Osteoblast (primary cell): ENCODE measurements at places on chromosomes 5 and 9. TPM values are rescaled to one million over a fixed set of nuclear protein-coding genes. Genes with fewer than 3 reads are reported as not detected.

- no peak for DNase-seq
Observed at GRCh38 chr5:122656160-122656559, 118.7 kb upstream of the SNX2 start.

DNA sequence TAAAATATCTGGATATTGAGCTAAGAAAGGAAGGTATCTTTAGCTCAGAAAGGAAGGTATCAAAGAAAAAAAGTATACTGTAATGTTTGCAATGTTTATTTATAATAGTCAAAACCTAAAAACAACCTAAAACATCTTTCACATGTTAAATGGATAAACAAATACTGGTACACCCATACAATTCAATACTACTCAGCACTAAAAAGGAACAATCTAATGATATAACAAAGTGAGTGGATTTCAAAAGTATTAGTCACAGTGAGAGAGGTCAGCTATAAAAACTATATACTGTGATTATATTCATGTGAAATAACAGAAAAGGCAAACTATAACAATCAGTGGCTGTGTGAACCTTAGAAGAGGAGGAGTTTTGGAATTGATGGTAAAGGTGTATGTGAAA is 455.0 kb upstream of the FTMT start:
- no peak for DNase-seq

DNA sequence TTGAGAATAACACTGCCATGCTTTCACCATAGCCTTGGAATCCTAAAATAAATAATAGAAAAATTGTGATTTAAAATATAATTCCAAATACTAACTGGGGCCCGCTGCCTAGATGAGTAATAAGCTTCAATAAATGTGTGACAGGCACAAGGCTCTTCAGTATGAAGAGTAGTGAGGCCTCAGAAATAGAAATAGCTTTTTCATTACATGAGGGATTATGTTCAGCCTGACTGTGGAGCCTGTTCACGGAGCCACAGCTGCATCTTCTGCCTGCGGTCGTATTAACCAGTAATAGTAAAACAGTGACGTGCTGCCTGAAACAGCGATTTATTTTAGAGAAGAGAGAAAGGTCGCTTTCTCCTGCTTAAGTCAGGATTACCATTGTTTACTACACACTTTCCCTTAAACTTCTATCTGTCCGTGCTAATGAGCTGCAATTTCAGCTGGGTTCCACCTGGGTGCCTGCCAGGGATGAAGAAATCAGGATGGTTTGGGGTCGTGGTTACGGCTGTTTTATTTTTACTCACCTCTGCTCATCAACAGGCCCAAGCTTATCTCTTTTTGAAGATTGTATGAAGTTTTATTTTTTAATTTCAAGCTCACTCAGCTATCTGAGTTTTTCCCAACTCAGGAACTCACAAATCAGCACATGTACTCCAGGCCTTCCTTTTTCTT is 284.9 kb upstream of the WWC1 start:
- no peak for DNase-seq

Gene BSPRY
- total RNA-seq = not detected in 2 replicates

DNA sequence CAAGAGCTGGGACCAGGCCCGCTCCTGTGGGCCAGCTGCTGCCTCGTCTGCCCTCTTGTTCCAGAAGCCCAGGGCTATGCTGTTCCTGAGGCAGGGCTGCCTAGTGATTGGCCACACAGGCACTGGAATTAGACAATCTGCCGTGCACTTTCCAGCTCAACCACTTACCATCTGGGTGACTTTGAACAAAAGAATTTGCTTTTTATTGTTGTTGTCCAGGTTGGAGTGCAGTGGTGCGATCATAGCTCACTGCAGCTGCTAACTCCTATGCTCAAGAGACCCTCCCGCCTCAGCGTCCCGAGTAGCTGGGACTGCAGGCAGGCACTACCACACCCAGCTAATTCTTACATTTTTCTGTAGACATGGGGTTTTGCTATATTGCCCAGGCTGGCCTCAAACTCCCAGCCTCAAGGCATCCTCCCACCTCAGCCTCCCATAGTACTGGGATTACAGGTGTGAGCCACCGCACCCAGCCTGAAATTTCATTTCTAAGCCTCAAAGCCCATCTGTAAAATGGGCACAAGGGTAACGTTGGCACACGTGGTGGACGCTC is 1.2 kb upstream of the NEK6 start:
- DNase-seq = peak; percentile 93

Gene MEIKIN
- total RNA-seq = not detected in 2 replicates

DNA sequence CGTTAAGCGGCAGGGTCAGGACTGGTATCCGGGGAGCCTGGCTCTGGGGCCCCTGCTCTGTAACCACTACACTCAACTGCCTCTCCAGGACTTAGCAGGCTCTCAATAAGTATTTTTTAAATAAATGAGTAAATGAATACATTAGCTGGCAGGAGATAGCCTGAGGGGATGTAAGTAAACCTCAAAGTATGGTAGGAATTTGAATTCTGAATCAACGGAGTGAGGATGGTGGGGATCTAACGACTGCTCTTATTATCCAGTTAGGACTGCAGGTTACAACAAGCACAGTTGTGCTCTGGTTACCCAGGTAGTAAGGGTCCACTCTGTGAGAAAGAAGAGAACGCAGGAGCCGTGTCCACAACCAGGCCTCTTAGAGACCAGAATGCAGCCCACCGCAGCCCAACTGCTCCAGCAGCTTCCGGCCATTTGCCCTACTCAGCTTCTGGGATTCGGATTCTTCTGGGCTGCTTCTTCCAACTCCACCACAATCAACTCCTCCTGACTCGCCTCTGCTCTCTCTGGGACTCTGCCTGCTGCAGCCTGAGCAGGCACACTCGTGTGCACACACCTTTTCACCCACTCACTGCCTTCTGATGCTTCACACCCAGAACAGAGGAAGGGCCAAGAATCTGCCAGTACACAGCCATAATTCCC is 52.6 kb downstream of the MED27 start:
- DNase-seq = peak; percentile 90

- no peak for DNase-seq
Observed at GRCh38 chr9:94798708-94799107, 72.2 kb downstream of the AOPEP start.

DNA sequence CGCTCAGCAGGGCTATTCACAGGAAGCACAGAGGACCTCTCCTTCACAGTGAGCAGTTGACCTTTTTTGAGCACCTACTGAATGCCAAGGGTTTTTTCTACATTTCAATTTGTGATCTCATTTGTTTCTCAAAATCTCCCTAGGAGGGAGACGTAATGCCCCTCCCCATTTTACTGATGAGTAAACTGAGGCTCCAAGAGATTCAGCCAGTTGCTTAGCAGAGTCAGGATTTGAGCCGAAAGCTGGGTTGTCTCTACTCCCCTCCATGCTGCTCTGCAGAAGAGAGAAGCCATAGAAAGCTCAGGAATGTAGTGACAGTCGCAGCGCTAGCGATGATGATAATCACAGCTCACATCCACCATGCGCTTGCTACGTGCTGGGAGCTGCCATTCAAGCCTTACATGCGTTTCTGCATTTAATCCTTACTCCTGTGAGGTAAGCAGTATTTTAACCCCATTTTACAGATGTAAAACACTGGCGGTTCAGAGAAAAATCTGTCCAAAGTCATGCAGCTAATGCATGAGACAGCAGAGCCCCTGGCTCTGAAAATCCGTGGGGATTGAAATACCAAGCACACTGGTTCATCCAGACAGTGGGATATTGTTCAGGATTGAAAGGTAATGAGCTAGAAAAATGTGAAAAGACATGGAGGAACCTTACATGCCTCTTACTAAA is 33.8 kb downstream of the ERGIC1 start:
- no peak for DNase-seq

- peak; percentile 63 for DNase-seq
Observed at GRCh38 chr9:129494113-129494789, 126.7 kb downstream of the C9orf50 start.

GRCh38 chr5:177372034-177372896 is 12.0 kb upstream of the SLC34A1 start:
- DNase-seq = peak; percentile 58

DNA sequence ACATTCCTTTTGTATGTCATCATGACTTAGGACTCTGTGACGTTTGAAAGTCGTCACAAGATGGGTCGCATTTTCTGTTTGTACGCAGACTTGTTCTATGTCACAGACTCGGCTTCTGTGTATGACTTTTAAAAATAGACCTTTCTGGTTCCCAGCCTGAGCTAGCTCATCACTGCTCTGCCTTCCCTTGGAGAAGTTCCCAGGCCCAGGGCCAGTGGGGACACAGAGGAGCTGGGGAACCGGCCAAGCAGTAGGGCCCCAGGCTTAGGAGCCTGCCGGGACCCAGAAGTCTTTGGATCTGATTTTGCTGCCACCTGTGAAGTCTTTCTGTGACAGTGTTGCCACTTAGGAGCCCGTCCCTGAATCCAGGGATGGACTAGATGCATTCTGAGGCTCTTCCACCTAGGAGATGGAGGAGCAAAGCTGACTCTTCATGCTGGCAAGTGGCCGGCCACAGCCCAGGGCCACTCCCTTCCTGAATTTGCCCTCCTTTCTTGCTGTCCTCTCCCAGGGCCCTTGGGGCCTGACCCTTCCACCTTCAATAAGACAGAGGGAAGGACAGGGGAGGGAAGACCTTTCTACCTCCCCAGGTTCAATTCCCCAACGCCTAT is 18.1 kb upstream of the UBE2QL1 start:
- no peak for DNase-seq

DNA sequence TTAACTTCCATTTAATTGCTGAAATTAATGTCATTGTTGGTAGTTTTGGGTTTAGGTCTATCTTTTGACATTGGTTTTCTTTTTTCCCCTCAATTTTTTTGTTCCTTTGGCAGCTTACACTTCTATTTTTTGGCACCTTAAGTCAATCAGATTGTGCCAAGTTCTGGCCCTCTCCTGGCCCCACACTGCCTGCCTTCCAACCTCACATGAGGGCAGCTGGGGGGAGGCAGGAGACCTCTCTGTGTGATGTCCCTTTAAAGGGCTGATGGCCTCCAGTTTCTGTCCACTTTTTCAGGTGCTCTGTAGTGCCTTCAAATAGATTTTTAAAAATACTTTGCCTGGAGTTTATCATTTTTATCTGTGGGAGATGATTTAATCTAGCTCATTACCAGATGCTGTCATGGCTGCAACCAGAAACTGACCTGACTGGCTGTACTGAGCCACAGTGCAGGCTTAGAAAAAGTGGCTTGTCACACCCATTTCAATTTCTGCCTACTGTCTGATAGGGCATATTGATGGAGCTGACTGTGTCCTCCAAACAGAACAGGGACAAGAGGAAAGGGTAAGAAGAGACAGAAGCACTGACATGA is 196.6 kb downstream of the FANCC start:
- no peak for DNase-seq

DNA sequence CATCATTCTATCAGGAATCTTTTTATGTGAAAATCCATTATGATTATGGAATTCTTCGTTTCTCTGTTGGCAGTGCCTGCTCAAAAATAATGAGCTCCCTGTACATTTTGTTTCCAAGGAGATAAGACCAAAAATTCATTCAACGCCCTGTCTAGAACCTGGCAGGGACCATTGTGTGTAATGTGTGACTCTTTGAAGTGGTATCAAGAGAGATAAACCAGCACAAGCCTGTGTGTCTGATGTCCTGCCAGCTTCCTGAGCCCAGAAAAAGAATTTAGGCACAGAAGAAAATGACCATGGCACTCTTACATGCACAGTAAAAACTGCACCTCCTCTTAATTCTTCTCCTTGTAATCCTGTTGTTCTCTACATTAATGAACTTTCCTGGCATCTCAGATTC is 177.4 kb downstream of the SAXO1 start:
- DNase-seq = no peak

Gene EGR1
- total RNA-seq = 2.2 and 2.7 TPM in 2 replicates

DNA sequence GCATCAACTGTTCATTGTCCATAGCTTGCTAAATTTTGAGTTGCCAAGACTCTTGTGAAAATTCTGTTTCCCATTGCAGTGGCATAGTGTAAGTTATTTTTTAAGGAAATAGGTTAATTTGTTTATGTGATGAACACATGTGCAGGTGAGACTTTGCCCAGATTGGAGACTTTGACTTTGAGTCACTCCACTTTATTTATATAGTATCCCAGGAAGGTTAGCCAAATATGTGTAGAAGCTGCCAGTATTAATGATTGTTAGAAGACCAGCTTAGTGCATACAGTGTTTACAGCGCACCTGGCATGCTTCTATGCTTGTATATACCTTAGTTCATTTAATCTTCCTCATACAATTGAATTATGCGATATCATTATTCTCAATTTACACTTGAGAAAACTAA is 51.0 kb downstream of the MTAP start:
- no peak for DNase-seq

Gene DDX4
- total RNA-seq = under 0.01 TPM in 1 of 2 replicates, not detected in the other

GRCh38 chr9:102456562-102456961 is 538.6 kb upstream of the CYLC2 start:
- no peak for DNase-seq

Gene TPPP
- total RNA-seq = not detected in 2 replicates

DNA sequence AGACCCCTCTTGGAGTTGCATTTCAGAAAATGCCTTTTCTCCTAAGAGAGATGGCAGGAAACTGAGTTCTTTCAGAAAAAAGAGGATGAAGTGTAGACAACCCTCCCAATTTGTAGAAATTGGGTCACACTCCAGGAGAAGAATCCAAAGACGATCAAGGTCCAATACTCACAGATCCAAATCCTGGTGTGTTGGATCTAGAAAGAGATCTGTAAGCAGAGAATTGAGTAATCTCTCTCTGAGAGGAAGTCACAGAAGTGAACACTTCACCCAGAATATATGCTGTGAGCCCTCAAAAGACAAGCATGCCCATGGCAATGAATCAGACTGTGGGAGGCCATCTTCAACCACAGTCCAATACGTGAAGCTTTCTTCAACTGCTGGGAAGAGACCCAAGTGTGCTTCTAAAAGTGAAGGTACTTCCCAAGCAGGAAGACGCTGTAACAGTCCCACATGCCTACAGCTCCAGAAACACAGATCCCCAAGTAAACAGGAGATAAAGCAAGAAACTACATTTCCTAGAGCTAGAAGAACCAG is 182.7 kb downstream of the SMC2 start:
- no peak for DNase-seq

- no peak for DNase-seq
Observed at GRCh38 chr5:11946317-11946716, 42.1 kb upstream of the CTNND2 start.

DNA sequence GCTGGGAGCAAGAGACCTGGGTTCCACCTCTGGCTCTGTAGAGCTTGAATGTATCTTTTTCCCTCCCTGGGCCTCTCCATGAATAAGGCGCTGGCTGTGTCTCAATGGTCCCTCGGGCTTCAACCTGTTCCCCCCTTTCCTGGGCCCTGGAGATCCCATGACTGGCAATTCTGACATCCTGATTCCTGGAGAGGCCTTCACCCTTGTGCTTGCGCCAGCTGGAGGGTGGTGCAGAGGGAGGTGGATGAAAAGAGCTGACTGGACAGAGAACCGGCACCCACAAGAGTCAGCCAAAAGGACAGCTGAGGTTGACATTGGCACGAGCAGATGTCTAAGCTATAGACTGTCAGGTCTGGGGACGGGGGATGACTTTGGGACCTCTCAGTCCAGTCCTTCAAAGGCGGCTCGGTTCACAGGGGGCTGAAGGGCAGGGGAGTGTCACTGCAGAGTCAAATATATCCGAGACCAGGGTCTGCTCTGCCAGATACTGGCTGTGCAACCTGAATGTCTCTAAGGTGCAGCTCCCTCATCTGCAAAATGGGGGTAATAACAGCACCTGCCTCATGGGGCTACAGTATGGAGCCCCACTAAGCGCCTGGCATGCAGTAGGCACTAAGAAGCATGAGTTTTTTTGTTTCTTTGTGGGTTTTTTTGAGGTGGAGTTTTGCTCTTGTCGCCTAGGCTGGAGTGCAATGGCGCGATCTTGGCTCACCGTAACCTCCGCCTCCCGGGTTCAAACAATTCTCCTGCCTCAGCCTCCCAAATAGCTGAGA is 13.8 kb downstream of the DNM1 start:
- DNase-seq = peak; percentile 87
